Activated B cell treated with CpG ODN at 0.5 μM for 24 hours (primary cell): ENCODE measurements at places on chromosomes 7 and 10. TPM values are rescaled to one million over a fixed set of nuclear protein-coding genes. Genes with fewer than 3 reads are reported as not detected.

The LAMB4 gene
- total RNA-seq, result not detected in 2 replicates

The PTF1A gene
- not detected in 2 replicates for total RNA-seq

The JCAD gene
- total RNA-seq, result not detected in 2 replicates

The GPC2 gene
- total RNA-seq, result 5.0 and 5.1 TPM in 2 replicates

The TWIST1 gene
- total RNA-seq, result not detected in 2 replicates

The IL6 gene
- 64.4 and 72.3 TPM in 2 replicates for total RNA-seq

The ADCY1 gene
- 0.10 TPM in 1 of 2 replicates, not detected in the other for total RNA-seq

The CLRN3 gene
- total RNA-seq, result not detected in 2 replicates

The HOXA11 gene
- not detected in 2 replicates for total RNA-seq

The CCL24 gene
- 0.81 and 1.2 TPM in 2 replicates for total RNA-seq

The MYL10 gene
- not detected in 2 replicates for total RNA-seq

The LIPM gene
- total RNA-seq, result not detected in 2 replicates

The SPDYE2 gene
- 0.29 TPM in 1 of 2 replicates, not detected in the other for total RNA-seq

The PRLHR gene
- total RNA-seq, result not detected in 2 replicates
